NCI-H1092 (cell line): ENCODE measurements at places on chromosomes 7 and 10.

DNA sequence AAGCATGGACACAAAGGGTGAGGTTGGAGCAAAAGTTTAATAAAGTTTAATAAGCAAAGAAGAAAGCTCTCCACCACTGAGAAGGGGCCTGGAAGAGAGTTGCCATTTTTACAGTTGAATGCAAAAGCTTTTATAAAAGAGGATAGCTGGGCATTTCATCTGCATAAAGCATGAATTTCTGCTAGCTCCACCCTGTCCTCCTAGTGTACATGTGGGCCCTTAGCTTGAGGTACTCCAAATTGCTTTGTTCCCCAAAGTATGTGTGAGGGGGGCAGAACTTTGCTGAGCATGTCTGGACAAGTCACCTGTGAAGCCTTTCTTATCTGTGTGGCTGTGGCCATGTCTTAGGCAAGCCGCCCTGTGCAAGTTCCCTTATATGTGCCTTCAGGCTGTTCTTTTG is 22.6 kb upstream of the CROT start:
- no peak for DNase-seq

GRCh38 chr7:87476179-87476557 is 688 bp upstream of the ABCB4 start:
- DNase-seq, result no peak

DNA sequence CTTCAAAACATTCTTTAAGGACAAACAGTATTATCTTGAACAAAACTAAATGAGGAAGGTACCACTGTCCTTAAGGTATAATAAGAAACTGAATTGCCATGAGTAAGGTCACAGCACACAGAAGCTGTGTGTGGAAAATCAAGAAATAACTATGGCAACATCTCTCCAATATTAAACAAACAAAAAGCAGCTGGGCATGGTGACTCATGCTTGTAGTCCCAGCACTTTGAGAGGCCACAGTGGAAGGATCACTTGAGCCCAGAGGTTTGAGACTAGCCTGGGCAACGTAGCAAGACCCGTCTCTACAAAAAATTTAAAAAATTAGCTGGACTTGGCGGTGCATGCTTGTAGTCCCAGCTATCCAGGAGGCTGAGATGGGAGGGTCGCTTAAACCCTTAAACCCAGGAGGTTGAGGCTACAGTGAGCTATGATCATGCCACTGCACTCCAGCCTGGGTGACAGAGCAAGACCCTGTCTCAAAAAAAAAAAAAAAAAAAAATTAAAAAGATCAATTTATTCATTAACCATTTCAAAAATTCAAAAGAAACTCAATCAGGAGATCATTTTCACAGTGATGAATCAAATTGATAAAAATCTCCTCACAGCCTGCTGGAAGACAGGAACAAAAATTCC is 195.4 kb downstream of the SKIDA1 start:
- no peak for DNase-seq

DNA sequence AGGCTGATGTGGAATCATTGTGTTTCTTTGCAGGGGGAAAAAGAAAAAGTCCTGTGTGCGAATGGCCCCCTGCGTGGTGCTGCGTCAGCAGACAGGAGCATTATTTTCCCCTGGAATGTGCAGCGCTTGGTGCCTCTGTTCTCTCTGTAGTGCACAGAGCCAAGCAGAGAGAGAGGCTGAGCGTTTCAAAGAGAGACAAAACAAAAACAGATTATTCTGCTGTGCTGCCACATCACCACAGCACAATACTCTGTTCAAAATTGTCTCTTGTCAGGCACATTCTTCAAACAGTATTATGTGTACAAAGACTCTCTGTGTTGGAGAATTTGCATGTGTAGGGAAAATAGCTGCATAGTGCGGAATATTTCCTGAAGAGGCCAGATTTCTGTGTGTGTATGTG is 609.0 kb downstream of the SDK1 start:
- DNase-seq, result no peak

DNA sequence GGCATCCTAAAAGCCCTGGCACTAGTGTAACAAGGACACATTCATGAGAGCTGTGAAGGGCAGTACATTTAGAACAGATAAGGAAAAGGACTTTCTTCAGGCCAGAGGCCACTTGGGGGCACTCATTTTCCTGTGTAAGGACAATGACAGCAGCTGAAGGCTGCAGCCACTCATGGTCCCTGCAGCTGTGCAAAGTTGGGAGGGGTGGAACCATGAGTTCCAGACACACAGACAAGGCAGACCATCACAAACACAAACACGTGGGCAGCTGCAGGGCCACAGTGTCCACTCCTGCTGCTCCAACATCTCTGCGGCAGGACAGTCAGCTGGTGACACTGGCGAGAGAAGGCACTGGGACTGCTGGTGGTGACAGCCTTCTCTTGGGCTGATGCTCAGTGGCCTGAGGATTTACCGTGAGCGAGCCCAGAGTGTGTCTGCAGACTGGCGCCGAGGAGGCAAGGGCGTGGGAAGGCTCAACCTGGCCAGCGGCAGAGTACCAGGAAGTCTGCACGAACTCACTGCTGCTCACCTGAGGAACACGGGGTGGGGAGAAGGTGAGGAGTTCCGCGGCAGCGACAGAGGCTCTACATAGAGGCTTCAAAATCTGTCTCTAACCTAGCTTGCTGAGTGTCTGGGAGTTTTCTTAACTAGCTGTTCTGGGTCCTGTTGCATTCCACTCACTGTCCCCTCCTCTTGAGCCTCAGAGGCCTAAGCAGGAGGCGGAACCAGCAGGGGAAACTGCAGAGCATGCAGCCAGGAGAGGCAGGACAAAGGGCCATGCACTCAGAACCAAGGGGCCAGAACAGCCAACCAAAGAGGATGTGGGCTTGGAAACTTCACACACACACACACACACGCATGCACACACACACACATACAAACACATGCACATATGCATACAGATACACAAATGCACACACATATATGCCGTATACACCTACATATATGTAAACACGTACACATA is 76.5 kb upstream of the DDC start:
- DNase-seq, result no peak

- no peak for DNase-seq
Measured at GRCh38 chr7:55244006-55244745, 121.0 kb upstream of the LANCL2 start.

DNA sequence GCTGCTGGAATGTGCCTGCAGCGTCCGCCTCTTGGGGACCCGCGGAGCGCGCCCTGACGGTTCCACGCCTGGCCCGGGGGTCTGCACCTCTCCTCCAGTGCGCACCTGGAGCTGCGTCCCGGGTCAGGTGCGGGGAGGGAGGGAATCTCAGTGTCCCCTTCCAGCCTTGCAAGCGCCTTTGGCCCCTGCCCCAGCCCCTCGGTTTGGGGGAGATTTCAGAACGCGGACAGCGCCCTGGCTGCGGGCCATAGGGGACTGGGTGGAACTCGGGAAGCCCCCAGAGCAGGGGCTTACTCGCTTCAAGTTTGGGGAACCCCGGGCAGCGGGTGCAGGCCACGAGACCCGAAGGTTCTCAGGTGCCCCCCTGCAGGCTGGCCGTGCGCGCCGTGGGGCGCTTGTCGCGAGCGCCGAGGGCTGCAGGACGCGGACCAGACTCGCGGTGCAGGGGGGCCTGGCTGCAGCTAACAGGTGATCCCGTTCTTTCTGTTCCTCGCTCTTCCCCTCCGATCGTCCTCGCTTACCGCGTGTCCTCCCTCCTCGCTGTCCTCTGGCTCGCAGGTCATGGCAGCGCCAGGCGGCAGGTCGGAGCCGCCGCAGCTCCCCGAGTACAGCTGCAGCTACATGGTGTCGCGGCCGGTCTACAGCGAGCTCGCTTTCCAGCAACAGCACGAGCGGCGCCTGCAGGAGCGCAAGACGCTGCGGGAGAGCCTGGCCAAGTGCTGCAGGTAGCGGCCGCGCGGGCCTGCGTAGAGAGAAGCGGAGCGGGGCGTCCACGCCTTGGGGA is 645 bp downstream of the SLC26A4 start:
- DNase-seq, result peak; percentile 65

DNA sequence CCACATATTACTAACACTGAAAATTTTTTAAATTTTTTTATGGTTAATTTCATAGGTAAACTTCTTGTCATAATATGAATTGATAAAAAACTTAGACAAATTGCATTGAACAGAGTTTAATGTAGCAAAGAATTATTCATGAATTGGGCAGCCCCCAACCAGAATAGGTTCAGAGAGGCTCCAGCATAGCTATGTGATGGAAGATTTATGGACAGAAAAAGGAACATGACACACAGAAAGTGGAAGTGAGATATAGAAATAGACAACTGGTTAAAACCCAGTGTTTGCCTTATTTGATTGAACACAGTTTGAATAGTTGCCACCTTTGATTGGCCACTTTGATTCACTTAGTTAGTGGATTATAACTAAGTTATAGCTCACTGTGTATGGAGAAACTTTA is 87.2 kb downstream of the AHR start:
- DNase-seq, result no peak

DNA sequence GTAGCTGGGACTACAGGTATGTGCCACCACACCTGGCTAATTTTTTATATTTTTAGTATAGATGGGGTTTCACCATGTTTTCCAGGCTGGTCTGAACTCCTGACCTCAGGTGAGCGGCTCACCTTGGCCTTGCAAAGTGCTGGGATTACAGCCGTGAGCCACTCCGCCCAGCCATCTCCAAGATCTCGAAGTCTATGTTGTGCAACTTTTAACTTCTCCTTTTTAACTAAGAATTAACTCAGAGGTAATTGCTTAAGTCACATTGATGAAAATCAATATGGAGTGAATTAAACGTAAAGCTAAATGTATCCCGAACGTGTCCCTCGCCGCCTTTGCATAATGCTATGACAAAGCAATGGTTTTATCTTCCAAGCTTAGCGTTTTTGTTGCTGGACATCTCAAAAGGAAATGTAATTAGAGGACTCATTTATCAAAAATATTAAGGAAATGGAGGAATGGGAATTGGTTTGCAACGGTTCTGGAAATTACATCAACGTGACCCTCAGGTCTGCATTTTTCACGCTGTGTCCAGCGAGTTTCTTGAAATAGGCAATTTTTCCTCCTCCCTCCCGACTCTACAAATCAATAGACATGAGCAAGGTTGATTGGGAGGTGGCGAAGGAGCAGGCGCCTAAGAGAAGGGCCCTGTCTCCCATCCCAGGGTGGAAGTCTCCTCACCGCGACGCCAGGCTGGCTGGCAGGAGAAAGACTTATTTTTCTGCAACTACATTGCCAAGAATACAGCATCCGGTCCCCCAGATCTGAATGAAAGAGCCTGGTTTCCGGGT is 89.8 kb downstream of the TMEM130 start:
- no peak for DNase-seq
